ENCODE measurements at places on chromosomes 1 and 21. TPM values are rescaled to one million over a fixed set of nuclear protein-coding genes. Genes with fewer than 3 reads are reported as not detected.
A peak's percentile ranks its signal among the peaks of the same experiment; 100 is the strongest.

FOXD2 gene
- under 0.01 TPM for total RNA-seq

KRTAP11-1 gene
- total RNA-seq, result not detected

- DNase-seq, result no peak
These were observed 819 bp downstream of the SLC25A34 start for GRCh38 chr1:15736892-15737261.

- peak; percentile 47 for DNase-seq
These were observed 27.1 kb downstream of the ZNHIT6 start for GRCh38 chr1:85681087-85681486.

COL24A1 gene
- 0.27 TPM for total RNA-seq

- DNase-seq, result peak; percentile 65
These were observed 541 bp downstream of the USP48 start for GRCh38 chr1:21782349-21782867.

DNA sequence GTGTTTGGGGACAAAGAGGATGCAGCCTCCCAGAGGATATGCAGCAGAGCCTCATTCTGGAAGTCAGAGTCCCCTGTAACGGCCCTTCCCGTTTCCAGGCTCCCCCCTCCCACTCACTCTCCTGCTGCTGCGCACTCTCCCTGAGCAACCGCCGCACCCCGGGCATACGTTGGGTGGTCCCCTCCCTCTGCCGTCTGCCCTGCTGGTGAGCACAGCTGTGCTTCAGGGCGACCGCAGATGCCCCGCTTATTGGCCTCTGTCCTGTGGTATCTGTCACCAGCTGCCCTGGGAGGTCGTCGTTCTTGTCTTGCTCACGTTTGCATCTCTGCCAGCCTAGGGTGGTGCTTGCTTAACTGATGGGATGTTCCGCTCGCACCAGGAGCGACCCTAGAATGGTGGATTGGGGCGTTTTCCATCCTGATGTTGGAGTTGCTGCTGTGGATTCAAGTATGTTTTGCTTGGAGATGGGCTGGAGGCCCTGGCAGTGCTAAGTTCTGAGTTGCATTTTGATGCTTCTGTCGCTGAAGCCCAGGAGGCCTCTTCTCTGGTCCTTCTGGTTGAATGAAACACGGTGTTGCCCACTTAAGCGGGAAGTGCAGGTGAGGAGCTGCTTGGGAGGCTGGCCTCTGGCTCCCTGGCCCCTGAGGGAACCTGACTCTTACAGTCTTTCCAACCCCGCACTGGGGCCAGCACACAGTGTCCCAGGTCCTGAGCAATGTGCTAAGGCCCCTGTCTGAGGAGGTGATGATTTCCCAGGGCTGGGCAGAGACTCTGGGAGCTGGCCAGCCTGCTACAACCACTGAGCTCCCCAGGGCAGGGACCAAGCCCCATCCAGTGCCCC lies 3.2 kb downstream of the TMEM201 start:
- no peak for DNase-seq

GRCh38 chr21:34642211-34643075 lies 26.4 kb upstream of the CLIC6 start:
- peak; percentile 35 for DNase-seq

GRCh38 chr1:92970990-92971689 lies 9.9 kb upstream of the DIPK1A start:
- DNase-seq, result no peak

S100A8 gene
- not detected for total RNA-seq

DNA sequence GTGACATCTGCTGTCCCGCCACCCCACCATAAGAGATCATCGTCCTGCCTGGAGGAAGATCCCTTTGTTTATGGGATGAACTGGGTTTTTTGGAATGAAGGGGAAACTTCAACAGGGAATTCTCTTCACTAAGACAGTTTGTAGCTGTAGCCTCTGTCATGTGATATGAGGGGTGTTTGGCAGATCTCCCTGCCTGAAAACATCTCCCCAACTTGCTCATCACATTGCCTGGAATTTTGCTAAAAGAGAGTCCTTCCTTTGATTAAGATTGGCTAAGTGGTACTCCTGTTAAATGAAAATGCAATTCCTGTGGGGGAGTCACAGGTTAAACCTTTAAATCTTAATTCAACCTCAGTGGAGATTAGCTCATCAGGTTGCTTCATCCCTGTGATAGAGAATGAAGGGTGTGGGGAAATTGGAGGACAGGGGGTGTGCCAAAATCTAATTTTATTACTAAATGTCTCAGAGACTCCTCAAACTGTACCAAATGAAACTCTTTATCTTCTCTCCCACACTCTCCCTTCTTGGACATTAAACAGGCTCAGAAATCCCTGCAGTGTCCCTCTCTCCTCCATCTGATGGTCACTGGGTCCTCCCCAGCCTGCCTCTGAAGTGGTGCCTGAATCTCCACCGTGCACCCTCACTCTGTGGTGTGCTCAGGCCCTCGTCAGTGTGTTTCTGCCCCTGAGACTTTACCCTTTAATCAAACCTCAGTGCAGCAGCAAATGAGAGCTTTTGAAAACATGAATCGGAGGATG lies 54.8 kb downstream of the IER5 start:
- peak; percentile 13 for DNase-seq

YTHDF2 gene
- total RNA-seq, result 36.9 TPM

DNA sequence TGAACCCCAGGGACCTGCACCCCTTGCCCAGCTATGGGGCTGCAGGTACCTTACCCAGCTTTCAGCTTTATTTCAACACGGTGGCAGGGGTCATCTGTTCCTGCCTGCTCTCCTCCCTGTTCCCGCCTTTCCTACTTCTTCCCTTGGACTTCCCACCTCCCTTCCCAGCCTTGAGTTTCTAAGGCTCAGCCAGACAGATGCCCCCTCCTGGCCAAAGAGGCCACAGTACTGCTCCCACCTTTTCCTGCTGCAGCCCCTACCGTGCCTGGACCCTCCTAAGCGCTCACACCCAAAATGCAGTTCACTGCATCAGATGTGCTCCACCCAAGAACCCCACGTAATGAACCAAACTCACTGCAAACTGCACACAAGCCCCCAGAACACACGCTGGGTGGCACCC lies 7.7 kb downstream of the NOC2L start:
- DNase-seq, result no peak

GRCh38 chr1:65817891-65818290 lies 25.2 kb downstream of the PDE4B start:
- DNase-seq, result no peak

DNA sequence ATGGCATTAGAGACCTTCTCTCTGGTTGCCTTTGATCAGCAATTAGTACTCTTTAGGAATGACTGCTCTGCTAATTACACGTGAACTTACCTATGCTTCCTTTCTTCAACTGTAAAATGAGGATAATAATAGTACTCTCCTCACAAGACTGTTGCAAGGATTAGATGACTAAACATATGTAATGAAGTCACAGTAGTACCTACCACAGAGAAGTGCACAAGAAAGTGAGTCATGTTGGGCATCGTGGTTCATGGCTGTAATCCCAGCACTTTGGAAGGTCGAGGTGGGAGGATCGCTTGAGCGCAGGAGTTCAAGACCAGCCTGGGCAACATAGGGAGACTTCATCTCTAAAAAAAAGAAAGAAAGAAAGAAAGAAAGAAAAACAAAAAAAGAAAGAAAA lies 68.1 kb upstream of the AK4 start:
- no peak for DNase-seq

DNA sequence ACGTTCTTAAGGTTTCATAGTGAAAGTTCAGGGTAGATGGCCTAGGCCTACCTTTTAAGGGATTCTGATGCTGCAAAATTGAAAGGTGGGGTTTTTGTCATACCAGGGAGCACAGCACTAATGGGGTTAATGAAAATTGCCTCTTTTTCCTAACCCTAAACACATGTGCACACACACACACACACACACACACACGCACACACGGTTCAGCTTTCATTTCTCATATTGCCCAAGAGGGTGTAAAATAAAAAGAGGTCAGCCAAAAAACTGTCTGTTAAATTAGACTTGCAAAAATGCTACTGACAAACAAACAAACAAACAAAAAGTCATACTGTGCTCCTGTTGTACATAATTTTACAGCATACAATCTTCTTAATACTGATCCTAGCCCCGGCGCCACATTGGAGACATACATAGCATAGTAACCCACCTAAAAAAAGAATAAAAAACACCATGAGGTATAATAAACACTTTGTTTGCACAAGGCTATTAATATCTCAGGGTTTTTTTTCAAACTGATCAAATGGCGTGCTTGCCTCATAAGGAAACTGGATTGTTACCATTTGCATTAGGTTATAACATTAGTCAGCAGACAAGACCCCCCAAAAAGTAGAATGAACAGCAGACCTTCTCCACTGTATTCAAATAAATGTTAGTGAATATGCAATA lies 69.1 kb downstream of the TGFB2 start:
- no peak for DNase-seq

GRCh38 chr1:117607471-117607870 lies 1.6 kb downstream of the TENT5C start:
- no peak for DNase-seq

- no peak for DNase-seq
These were observed 7.5 kb upstream of the GATAD2B start for GRCh38 chr1:153929981-153930948.

DNA sequence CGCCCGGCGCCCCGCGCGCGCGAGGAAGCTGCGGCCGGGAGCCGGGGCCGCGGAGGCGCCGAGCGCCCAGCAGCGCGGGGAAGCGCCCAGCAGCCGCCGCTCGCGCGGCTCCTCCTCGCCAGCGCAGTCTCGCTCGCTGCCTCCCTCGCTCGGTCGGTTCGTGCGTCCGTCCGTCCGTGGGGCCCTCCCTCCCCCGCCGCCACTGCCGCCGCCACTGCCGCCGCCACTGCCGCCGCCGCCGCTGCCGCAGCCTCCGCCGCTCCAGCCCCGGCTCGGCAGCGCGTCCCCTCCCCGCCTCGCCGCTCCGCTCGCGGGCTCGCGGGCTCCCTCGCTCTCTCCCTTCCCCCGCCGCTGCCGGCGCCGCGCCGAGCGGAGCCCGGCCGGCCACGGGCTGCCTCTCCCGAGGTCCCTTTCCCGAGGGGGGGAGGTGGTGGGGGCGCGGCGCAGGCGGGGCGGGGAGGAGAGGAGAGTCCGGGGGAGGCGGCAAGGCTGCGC lies at the start of gene KCND3:
TSS of gene KCND3 (minus strand) at position 138 of the 495 bp plus-strand sequence.
- no peak for DNase-seq

PRDM16 gene
- total RNA-seq, result 11.3 TPM

- no peak for DNase-seq
These were observed 27.0 kb downstream of the ANKRD13C start for GRCh38 chr1:70327306-70328076.

- no peak for DNase-seq
These were observed 20.9 kb upstream of the MARK1 start for GRCh38 chr1:220507085-220507484.

BATF3 gene
- not detected for total RNA-seq

- DNase-seq, result peak; percentile 6
These were observed 33.8 kb downstream of the USP48 start for GRCh38 chr1:21749109-21749508.

DNA sequence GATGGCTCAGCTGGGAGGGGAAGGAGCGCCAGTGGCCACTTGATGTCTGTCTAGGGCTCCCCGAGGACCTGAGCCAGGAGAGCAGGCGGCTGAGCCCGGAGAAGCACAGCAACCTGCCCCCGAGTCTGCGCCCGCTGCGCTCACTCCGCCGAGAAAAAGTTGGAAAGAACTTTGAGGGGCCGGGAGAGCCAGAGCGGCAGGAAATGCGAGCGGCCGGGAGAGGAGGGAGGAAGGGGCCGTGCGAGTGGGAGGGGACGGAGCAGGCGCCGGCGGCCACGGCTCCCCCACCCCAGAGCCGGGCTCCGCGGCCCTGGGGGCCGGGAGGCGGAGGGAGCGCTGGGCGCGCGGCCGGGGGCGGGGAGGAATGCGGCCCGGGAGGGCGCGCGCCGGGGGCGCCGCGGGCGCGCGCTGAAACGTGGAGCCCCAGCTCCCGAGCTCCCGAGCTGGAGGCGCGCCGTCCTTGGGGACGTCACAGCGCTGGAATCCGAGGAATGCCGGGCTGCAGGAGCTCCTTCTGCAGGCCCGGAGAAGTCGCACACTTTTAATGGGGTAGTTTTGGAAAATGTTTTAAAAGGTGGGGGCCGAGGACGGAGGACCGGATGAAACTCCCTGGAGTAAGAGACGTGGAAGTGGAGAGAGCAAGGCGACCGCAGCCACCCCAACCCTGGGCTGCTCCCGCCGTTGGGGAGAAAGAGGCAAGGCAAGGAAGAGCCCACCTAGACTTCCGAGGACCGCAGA lies at the start of gene PTPN14:
TSS of gene PTPN14 (minus strand) at position 167 of the 738 bp plus-strand sequence. CDS start 86,799 bp downstream, outside the sequence.
- peak; percentile 93 for DNase-seq

CENPL gene
- 6.5 TPM for total RNA-seq

GRCh38 chr1:71311376-71311775 lies 230.5 kb upstream of the ZRANB2 start:
- DNase-seq, result no peak

DNA sequence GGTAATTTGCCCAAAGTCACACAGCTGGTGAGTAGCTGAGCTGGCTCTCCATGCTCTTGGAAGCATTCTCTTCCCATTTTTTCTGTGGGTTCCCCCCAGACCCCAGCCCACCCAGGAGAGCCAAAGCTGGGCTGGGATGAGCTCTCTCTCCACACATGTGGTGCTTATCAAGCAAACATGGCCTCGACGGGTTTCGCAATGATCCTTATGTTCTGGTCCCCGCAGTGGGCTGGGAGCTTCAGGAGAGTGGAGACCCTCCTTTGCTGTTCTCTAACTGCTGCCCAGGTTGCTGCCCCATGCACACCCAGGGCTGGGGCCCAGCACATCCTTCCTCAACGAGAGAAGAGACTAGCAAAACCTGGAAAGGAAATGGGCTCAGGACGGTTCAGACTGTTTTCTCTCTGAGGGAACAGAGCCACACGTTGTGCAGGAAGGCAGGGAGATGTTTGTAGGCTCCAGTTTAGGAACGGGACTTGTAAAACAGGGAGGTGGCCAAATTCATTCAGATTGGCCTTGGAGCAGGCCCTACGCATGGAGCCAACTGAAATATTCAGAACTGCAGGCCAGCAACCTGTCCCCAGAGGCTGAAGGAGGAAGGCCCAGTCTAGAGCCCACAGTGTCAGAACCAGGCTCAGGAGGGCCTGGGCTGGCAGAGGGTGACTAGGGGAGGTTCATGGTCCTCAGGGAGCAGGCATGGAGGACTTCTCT lies 27.2 kb upstream of the CSF1 start:
- peak; percentile 28 for DNase-seq

DNA sequence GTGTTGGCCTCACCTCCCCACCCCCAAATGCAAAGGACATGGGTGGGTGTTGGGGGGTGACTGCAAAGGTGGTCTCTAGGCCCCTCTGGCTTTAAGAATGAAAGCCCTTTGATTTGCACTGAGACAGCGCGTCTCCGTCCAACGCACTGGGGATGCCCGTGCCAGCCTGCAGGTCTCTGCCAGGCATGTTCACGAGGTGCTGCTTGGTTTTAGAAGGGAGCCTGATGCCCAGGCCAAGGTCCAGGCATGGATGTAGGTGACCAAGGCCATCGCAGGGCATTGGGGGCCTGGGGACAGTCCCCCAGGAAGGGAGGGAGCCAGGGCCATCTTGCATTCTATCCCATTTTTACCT lies 363.6 kb upstream of the VAMP3 start:
- no peak for DNase-seq

- peak; percentile 60 for DNase-seq
These were observed 63.9 kb downstream of the KCNK2 start for GRCh38 chr1:215146240-215146975.

- no peak for DNase-seq
These were observed 105.7 kb downstream of the LRRC53 start for GRCh38 chr1:74406759-74407158.

AMPD1 gene
- not detected for total RNA-seq

- DNase-seq, result no peak
These were observed 76.8 kb downstream of the FOXJ3 start for GRCh38 chr1:42258218-42258617.

REN gene
- not detected for total RNA-seq

All from fibroblast of the aortic adventitia (primary cell).